ENCODE measurements at places on chromosomes 6 and 20.

- DNase-seq = peak; percentile 11
These were observed 6.0 kb downstream of the OPN5 start for GRCh38 chr6:47787620-47788497.

DNA sequence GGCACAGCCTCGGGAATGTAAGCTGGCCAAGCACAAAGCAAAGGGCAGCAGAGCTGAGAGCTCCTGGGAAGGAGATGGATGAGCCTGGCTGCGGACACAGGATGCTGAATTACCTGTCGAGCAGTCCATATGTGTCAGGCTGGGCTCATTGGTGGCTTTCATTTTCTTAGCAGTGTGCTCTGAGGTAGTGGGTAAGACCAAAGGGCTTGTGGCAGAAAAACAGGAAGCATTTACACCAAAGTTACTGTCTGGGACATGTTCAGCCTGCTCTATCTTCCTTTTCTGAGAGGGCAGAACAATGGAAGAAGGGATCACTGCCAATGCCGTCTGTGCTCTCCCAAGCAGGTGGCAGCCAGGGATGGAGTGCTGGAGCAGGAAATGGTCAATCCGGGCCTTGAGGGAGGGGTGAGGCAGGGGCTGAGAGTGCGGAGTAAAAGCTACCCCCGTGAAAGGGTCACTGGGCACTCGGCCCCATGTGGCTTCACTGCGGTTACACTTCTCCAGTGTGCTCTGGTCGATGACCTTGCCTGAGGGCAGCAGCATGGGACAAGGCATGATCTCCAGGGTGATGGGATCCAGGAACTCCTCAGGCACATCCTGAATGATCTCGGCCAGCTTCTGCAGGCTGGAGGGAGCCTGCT, 36.9 kb upstream of the AVP start:
- no peak for DNase-seq

DNA sequence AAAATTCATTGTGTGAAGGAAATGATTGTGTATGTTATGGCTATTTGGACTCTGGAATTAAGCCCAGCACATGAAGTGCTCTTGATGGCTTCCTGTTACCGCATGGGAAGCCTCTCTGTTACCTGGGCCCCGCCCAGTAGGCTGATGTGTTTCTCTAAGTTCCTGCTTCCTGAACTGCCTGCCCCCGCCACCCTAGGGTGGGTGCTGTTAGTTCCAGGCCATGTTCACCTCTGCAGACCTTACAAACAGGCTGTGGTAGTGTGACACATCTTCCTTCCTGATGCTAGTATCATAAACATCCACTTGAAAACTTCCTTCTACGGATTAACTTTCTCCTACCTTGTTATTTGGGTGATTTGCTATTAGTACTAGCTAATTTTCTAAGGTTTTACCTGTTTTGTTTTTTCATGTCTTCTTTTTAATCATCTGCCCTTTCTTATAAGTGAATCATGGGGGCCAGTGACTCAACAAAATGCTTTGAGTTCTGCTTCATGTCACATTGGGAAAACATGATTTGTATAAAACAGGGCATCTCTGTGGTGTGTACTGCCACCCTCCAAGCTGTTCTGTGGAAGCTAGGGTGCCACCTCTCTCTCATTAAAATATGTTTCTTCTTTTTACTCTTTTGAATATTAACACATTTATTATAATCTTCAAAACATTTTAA, 40.6 kb downstream of the SH3BGRL2 start:
- DNase-seq = no peak

DNA sequence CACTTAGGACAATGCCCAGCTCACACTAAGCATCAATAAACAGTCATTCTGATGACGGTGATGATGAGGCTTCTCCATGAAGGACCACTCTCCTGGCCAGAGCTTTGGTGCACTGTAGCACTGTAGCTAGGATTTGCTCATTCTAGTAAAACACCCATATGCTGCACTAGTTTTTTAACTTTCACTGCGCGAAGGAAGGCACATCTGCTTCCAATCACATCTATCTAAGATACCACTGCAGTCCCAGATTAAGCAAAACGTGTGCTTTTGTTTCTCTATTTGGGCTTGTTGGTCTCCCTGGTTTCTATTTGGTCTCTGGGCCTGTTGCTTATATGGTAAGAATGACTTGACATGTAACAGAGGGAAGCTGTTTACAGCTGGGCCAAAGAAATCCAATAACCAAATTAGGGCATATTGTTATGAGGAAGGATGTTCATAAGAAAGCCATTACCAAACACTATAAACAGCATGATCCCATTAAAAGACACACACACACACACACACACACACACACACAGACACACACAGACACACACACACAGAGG, 62.4 kb downstream of the FAM229B start:
- DNase-seq = peak; percentile 93

GRCh38 chr6:142902636-142903053, 42.3 kb downstream of the HIVEP2 start:
- peak; percentile 90 for DNase-seq

DNA sequence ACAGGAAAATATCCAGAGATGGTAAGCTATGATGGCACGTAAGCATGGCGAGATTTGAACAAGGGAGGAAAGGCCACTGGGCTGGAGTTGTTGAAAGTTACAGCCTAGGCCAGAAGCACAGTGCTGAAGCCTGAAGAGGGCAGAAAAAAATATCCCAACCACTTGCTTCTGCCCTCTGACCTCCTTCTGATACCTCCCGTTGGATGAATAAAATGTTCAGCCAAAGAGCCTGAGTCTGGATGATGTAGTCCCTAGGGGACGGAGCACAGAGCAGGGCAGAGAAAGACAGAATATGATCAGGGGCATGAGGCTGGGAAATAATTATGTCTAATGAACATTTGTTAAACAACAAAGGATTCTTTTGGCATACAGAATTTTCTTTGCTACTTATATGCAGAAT, 19.7 kb downstream of the KLHL31 start:
- DNase-seq = no peak

DNA sequence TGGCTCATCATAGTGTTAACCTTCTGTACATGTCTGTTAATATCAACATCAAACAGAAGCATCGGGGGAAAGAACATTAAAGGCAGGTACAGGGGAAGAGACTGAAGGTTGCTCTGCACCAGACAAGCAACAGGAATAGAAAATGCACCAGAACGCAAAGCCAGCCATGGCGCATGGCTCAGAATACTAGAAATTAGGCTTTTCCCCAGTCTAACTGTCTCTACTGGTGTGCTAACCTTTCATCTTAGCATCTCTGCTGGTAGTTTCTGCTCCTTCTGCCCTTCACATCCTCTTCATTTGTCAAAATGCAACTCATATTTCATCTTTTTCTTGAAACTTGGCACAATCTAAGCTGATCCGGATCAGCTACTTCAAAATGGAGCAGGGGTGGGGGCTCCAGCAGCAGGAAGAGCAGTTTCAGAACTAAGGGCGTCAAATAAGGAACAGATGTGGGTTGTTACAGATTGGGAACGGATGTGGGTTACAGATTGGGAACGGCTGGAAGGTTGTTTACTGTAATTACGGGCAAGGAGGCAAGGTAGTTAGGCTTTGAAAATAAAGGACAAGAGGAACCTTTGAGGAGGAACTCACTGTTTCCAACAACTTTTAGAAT, 13.1 kb upstream of the RNASET2 start:
- peak; percentile 61 for DNase-seq

- no peak for DNase-seq
These were observed 180.0 kb upstream of the UST start for GRCh38 chr6:148566664-148567350.

GRCh38 chr6:524803-525202, 132.1 kb downstream of the HUS1B start:
- no peak for DNase-seq

GRCh38 chr6:112018619-112019416, 35.1 kb upstream of the CCN6 start:
- no peak for DNase-seq

DNA sequence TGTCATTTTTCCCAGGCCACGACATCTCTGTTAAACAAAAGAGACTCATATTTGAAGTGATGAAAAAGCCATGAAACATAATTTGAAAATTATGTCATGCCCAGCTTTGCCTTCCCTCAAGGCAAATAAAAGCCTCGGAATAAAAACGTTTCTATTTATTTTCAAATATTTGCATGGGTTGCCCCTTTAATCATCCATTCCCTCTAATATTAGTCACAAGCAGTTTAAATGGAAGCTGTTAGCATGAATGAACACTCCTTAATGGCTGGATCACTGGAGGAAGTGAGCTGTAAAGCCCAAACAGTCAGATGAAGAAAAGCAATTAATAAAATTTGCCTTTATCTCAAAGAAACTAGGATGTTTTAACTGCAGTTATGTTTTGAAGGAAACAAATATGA, 69.3 kb upstream of the STMND1 start:
- DNase-seq = no peak

- DNase-seq = no peak
These were observed 96.2 kb downstream of the FIG4 start for GRCh38 chr6:109787312-109787711.

DNA sequence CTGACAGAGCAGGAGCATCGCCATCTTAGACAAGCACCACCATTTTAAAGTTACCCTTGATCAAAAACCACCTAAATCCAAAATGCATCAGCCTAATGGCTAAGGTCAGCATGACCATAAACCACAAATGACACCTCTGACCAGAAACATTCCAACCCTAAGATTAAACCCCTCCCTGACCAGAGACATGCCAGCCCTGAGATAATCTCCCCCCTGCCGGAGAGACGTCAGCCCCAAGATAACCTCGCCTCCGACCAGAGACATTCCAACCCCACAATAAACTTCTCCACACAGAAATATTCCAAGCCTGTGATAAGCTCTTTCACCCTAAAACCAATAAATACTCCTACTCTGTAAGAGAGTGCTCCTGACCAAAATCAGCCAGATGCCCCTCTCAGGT, 53.5 kb downstream of the PXDC1 start:
- no peak for DNase-seq

GRCh38 chr20:4604580-4604979, 117.1 kb upstream of the PRND start:
- no peak for DNase-seq

GRCh38 chr20:24999568-24999967, 7.0 kb upstream of the APMAP start:
- no peak for DNase-seq

- DNase-seq = no peak
These were observed 47.1 kb upstream of the ENTPD6 start for GRCh38 chr20:25148181-25148981.

DNA sequence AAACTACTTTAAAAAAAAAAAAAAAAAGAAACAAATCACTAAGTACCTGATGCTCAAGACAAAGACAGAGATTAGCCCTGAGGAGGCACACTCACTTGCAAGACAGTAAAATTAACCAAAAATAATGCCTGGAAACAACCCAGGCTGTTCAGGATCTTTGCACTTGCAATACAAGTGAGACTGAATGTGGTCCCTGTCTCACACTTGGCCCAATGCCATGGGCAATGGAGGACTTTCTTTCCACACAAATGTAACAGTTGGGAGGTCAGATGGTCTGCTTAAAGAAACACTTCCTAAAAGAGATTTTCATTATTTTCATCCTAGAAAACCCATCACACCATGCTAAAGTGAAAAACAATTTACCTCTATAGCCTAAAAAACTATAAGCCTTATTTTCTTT, 16.2 kb downstream of the STAU1 start:
- no peak for DNase-seq

DNA sequence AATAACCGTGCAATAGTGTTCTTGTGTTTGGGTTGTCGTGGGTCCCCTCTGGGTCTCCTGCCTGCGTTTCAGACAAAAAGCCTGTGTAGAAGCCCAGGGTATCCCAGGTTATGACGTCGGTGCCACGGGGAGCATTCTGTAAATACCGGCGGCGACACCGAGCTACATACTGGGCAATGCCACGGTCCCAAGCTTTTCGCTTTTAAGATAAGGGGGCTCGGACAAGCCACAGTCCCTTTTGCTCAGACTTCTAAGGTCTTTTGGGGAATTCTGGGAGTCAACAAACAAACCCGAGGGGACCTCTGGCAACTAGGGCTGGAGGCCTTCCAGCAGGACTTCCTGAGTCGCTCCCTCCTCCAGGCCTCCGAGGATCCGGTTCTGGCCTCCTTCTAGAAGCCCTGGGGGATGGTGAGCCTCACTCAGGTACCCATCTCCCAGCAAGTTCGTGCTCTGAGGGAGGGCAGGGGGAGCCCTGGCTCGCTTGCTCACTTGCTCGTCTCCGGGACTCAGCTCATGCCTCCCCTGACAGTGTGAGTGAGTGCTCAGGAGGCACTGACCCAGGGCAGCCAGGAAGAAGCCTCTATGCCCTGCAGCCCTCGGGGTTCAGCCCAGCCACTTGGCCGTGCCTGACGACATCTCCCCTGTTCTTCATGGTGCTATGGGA, 62.4 kb upstream of the MRPS10 start:
- DNase-seq = no peak

DNA sequence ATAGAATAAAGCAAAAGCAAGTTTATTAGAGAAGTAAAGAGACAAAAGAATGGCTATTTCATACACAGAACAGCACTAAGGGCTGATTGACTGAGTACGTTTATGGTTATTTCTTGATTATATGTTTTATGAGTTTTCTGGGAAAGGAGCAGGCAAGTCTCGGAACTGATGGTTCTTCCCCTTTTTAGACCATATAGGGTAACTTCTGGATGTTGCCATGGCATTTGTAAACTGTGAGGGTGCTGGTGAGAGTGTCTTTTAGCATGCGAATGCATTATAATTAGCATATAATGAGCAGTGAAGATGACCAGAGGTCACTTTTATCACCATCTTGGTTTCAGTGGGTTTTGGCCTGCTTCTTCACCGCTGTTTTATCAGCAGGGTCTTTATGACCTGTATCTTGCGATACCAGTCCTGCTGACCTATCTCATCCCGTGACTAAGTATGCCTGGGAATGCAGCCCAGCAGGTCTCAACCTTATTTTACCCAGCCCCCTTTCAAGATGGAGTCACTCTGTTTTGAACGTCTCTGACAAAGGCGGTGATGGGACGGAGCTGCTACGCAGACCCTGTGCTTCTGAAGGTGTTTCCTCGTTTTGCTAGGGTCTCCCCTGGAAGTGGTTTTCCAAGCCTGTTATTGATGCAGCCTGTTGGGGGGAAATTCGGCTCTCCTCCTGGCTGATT, 45.4 kb upstream of the BMP6 start:
- no peak for DNase-seq

GRCh38 chr20:48096957-48097890, 311.9 kb upstream of the SULF2 start:
- DNase-seq = no peak

DNA sequence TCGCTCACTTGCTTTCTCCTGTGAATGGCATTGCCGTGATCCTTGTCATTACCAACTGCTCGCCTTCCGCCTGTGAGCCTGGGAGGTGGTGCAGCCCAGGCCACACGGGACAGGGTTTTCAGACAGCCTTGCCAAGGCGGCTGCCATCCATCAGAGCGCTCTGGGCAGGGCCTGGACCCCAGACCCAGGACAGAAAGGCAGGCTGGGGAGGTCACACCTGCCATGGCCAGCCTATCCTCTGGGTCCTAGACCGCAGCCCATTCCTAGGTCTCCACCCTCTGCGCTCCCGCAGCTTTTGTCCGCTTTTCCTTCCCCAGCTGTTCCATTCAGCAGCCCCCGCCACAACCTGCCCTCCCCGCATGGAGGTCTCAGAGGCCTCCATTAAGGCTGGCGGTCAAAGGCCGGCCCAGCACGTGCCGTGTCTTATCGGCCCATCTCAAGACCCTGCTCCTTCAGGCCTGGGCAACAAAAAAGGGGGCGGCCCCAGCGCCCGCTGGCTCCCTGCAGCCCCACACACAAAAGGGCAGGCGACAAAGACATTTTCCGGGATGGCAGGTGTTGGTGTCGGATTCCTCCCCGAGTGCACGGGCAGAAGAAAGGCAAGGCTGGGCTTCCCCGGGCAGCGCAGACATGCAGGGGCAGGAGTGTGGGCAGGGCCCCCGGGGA, 28.1 kb downstream of the INSM1 start:
- no peak for DNase-seq

Measured in HFF-Myc (cell line).